ELF-1 (cell line): ENCODE measurements at places on chromosomes 3 and 15.
A peak's percentile ranks its signal among the peaks of the same experiment; 100 is the strongest.

GRCh38 chr15:69395460-69395859 lies 18.7 kb upstream of the KIF23 start:
- DNase-seq: no peak

DNA sequence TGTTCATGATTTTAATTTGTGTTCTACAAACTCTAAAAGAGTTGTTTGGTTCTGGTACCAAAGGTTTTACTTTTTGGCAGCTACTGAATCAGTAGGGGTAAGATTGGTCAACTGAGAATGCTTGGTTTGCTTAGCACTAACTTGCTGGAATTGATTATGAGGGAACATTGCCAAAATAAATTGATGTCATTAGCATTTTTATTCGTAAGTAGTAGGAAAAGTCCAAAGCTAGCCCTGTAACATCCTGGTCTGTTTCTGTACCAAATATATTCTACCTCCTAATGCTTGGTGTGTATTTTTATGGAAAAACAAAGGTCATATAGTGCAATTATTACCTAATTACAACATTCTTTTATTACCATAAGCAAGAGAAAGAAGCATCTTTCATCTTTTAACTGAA lies 35.9 kb upstream of the KPNA4 start:
- no peak for DNase-seq

GRCh38 chr3:149120051-149120972 lies 9.1 kb upstream of the HPS3 start:
- DNase-seq: peak; percentile 18

DNA sequence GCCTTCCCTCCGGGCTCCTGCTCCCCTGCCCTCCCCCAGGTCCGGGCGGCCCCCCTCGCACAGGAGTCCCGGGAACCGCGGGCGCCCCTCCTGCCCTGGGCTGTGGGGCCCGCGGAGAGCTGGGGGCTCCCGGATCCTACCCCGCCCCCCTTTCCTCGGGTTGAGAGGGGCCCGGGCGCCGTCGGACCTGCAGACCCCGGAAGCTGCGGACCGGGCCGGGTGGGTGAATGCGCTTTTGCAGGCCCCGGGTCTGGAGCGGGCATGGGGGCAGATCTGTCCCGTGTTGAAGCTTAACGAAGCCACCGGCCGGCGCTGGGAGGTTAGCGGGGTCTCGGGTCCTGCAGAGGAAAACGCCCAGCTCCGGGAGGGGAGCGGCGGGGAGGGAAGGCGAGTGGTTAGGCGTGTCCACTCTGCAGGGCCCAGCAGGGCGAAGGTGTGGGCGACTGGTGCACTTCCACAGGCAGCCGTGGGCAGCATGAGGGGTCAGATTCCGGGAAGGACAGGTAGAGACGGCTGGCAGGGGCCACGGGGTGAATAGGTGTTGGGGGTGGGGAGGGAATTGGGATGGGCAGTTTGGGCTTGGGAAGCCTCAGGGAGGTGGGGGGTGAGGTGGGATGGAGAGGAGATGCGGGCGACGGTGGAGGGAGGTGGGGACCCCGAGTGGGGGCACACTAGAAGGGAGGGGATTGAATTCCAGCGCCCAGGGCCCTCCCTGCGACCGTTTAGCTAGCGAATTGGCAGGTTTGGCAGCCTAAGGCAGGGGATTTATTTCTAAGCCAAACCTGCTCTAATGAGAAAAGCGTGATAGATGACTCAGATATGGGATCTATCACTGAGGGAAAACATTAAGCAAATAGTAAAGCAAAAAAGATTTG lies 635 bp downstream of the CD276 start:
- peak; percentile 48 for DNase-seq

DNA sequence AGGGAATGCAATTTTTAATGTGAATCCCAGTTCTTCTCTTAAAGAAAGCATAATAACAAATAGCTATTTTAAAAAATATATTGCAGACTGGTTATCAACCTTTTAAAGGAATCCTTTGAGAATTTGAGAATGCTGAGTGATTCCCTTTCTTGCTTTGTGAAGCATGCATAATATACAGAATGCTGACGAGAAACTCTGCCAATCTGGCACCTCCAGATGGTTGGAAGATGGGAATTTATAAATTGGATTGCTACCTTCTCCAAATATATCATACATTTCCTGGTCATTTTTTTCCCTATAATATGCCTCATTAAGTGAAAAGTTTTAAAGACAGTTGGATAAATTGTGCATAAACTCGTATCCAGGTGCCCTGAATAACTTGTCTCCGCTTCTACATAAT lies 333.9 kb upstream of the ARPP21 start:
- no peak for DNase-seq

GRCh38 chr3:110756705-110757104 lies 314.9 kb upstream of the NECTIN3 start:
- peak; percentile 18 for DNase-seq

DNA sequence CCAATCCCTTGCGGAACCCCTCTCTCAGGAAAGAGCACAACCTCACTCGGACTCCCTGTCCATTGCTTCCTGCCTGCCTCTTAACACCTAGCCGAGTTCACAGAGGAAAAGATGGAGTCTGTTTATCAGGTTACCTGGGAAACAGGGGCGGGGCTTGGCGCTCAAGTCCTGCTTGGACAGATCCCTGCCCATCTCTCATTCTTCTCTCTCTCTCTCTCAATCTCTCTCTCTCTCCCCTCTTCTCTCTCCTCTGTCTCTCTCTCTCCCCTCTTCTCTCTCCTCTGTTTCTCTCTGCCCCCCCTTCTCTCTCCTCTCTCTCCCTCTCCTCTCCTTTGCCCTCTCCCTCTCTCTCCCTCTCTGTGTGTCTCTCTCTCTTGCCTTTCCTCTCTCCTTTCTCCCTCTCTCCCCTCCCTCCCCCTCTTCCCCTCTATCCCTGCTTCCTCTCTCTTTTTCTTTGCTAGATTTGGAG lies at the start of gene EFHB:
Gene EFHB, minus strand, starts transcription at position 120 of the 469 bp plus-strand sequence. CDS start 199 bp downstream, outside the sequence.
- DNase-seq: peak; percentile 84

DNA sequence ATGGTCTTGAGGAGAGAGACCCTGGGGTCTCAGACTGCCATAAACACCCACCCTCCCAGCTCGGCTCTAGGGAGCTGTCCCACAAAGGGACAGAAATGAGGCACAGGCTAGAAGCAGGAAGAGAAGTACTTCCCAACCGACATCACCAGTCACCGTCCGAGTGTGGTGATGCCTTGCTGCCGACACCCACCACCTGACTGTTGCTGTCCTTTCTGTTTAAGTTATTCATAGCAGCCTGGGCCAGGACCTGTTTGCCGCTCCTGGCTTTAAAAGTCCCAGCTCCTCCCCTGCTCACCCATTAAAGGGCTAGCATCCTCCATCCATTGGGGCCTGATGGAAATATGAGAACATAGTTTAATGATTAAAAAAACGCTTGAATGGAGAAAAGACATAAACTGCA lies 13.2 kb upstream of the SPG11 start:
- DNase-seq: no peak

DNA sequence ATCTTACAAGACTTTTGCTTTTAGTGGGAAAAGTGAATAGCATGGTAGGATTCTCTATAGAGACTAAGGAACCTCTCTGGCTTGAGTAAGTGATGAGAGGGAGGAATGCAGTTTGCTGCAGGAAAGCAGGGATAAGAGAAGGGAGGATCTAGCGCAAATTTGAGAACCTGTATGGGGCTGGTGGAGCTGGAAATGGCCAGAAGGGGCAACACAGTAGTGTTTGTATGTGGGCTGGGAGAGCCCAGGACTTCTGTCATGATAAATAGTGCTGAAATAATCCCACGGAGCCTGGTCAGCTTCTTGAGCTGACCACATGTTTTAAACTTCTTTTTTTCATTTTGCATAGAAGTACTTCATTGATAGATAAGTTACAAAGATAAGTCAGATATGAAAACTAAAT lies 11.2 kb upstream of the SHC4 start:
- DNase-seq: peak; percentile 70

GRCh38 chr15:65580287-65580686 lies 30.6 kb downstream of the INTS14 start:
- no peak for DNase-seq

DNA sequence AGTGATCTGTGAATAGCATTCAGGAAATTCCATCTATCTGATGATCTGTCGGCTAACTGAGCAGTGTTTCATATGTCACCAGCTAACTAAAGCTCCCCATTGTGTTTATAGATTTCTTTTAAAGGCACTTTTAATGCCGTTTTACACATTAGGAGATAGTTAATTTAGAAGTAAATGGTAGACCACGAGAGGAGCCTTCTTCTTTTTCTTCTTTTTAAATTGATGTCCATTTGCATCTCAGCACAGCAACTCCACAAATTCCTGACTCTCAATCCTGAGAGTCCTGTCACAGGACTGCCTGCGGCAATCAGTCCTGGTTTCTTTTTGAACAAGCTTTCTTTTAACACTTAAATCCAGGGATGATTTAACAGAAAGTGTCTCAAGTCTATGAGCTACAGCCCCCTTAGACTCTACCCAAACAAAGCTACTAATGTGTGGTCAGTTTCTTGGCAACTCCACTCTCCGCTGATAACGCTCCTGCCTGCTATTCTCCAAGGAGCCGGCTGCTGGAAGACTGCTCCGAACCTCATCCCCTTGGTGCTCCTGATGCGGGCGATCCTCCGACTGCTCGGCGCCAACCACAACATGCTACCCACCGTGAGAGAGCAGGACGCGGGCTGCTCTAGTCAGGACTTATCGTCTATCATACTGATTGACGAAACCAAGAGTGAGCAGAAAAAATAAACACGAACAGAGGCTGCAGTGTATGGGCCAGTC lies 421.4 kb downstream of the MECOM start:
- DNase-seq: peak; percentile 79

GRCh38 chr15:92425578-92426225 lies 32.0 kb downstream of the ST8SIA2 start:
- peak; percentile 49 for DNase-seq
